ENCODE measurements at places on chromosomes 2 and 18.

DNA sequence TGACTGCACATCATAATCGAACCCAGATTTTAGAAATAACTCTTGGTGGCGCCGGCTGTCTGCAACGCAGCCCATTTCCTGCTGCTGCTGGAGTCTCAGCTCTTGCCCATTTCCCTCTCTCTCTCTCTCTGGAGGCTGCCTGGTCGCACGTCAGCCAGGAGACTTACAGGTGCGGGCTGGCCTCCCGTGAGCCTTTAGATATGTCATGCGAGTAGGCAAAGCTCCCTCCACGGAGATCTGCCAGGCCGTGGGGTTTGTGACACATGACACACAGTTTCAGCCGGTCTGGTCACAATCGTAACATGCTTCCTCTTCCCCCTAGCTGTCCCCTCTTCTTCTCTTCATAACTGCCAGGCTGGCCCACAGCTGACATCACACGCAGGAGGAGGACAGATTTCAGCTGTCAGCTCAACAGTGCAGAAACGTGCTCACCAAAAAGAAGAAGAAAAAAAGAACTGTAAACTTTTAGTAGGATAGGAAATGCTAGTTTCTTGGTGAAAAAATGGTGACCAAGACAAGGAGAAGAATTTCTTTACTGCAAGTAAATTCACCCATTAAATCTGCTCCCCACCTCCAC lies 489.3 kb downstream of the ZNF516 start:
- DNase-seq, result peak; percentile 50

DNA sequence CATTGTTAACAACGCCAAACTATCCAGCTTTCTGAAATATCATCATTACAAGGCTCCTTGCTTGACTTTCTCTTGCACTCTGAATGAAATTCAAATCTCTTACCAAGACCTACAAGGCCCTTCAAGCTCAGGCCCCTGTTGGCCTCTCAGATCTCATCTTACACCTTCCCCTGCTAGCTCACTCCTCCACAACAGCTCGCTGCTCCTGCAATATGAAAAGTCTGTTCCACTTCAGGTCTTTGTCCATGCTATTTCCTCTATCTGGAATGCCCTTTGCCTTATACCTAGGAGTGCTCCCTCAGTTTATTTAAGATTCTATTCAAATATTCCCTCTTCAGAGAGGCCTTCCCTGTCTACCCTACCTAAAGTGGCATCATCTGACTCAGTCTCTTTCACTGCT lies 91.7 kb downstream of the SESTD1 start:
- DNase-seq, result no peak

DNA sequence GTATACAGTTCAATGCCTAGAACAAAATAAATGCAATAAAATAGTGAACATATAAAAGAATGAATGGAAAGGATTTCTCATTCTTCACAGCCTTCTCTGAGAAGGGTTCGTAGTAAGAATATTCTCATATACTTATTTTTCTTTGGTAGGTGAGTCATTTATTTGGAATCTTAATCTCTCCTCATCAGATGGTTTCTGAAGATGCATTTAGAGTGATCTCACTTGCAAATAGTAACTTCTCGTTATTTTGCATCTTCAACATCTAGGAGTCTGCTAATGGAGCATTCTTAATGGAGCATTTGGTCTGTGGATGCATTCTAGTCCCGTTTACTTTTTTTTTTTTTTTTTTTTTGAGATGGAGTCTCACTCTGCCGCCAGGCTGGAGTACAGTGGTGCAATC lies 3.9 kb downstream of the UBXN4 start:
- no peak for DNase-seq

- no peak for DNase-seq
Observed at GRCh38 chr2:127320067-127320466, 26.1 kb upstream of the ERCC3 start.

- DNase-seq, result peak; percentile 68
Observed at GRCh38 chr18:40159141-40160017, 1795.7 kb upstream of the PIK3C3 start.

Data from eye (tissue), 1 donor.